ENCODE measurements at places on chromosomes 1 and 21. TPM values are rescaled to one million over a fixed set of nuclear protein-coding genes. Genes with fewer than 3 reads are reported as not detected.
A peak's percentile ranks its signal among the peaks of the same experiment; 100 is the strongest.

DNA sequence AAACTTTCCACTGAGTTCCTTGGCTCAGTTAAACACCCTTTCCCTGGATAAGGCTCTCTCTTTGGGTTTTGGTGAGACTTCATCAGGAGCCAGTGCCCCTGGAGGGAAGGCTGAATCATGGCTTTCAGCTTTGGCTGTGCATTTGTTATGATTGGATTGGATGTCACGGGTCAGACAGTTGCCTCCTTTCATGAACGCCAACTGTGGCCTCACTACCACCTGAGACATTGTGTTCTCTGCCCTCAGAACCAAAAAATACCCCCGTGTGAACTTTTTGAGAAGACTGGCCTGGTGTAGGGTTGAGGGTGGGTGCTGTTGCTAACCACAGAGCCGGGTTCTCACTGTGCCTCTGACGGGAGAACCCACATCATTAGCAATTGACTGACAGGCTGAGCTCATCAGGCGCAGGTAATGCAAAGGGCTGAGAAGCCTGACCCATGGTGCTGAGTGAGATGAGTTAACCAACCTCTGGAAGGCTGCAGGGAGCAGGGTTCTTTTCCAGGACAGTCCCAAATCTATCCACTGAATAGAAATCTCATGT, 65.6 kb downstream of the HHAT start:
- DNase-seq, result no peak

GRCh38 chr1:20102875-20103274, 16.5 kb downstream of the PLA2G2D start:
- DNase-seq, result peak; percentile 24

- no peak for DNase-seq
These were observed 15.6 kb upstream of the RAP1A start for GRCh38 chr1:111603979-111604378.

GRCh38 chr1:109040627-109040988, 1.3 kb downstream of the WDR47 start:
- no peak for DNase-seq

Gene GNAI3
- polyA plus RNA-seq, result 2.7 TPM

DNA sequence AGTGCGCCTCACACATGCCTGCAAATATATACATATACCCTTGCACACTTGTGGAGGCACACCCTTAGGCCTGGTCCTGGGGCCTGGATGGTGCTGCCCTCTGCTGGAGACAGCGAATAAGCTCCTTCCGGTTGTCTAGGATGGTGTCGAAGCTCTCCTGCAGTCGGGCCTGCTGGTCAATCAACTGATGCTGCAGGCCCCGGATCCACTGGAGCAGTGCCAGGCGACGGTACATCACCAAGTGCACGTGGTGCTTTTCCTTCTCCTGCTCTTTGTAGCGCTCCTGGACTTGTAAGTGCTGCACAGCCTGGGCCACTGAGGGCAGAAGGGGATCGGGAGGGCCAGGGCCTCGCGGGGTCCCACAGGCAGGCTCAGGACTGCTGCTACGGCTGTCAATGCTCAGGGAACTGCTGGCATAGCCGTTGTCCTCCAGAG, 3.1 kb downstream of the C1orf216 start:
- DNase-seq, result peak; percentile 64

- no peak for DNase-seq
These were observed 326.7 kb upstream of the RGS18 start for GRCh38 chr1:191831572-191831971.

Gene CSF3R
- 705 TPM for polyA plus RNA-seq

DNA sequence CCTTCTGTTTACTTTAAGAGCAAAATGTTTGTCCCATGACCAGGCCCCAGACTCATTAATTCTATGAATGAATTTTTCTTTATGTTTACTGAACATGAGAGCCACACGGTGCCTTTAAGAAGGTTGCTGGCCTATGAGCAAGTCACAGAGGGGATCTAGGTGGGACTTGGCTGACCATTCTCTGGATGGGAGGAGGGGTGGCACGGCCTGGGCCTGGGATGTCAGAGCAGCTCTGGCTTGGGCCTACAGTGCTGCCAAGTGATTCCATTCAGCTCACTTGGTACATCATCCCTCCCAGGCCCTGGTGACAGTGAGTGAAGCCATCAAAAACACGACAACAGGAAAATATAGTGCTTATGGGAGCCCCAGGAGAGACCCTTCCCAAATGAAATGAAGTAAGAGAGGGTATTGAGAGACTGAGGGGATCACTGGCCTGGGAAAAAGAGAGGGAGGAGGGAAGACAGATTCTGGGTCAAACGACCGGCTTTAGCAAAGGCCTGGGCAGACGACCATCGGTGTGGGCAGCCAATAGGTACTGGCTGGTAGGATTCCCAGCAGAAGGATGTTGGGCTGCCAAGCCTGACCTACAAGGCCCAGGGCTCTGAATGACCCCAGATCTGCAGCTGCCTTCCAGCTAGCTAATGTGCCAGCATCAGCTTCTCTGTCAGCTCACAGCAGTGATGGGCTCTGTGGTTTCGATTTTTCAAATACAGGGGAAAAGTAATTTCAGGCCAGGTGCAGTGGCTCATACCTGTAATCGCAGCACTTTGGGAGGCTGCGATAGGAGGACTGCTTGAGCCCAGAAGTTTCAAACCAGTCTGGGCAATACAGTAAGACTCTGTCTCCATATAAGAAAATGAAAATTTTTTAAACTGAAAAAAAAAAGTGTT, 3.3 kb downstream of the TMEM53 start:
- DNase-seq, result no peak

DNA sequence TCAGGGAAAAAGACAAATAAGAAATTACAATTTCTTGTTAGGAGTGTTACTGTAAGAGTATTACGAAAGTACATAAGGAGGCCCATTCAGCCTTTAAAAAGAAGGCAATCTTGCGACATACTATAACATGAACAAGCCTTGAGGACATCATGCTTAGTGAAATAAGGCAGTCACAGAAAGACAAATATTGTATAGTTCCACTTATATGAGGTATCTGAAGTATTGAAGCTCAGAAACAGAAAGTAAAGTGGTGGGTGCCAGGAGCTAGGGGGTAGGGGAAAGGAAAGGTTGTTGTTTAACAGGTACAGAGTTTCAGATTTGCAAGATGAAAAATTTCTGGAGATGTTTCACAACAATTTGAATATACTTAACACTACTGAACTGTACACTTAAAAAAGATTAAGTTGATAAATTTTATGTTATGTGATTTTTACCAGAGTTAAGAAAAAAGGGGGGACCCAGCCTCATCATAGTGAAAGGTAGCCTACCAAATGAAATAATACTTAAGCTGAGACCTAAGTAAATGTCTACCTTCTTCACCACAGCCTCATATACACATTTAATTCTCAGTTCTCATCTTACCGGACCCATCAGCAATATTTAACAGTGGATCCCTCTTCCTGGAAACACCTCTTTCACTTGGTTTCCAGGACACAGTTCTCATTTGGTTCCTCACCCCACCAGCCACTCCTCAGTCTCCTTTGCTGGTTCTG, 19.5 kb downstream of the USP24 start:
- DNase-seq, result peak; percentile 49

DNA sequence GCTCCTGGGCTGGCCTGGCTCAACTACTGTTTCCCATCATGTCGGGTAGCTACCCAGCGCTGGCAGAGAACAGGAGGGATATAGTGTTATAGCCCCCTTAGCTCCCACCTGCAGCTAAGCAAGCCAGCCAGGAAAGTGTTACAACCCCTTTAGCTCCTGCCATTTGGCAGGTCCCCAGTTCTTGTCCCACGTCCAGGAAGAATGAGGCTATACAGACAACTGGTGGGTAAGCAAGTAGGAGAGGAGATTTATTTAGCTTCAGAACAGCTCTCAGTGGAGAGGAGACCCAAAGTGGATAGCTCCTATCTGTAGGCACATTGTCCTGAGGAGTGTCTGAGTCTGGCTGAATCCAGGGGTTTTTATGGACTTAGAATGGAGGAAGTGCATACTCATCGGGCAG, 741.1 kb upstream of the B3GALT2 start:
- no peak for DNase-seq

GRCh38 chr1:33385251-33385650, 45.6 kb downstream of the PHC2 start:
- no peak for DNase-seq

Gene ORC1
- polyA plus RNA-seq, result 0.59 TPM

DNA sequence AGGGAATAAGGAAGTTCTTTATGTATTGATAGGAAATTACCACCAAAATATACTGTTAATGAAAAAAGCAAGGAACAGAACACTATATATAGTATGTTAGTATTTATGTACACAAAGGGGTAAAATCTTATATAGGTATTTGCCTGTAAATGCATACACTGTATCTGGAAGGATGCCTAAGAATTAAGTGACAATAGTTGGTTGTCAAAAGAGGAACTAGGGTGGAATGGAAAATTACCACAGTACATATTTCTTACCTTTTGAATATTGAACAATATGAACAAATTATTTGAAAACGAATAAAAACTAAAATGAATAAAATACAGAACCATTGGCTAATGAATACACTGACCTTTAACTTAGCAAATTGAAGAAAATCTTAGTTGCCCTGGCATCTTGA, 13.6 kb downstream of the ARPC5 start:
- no peak for DNase-seq

- DNase-seq, result peak; percentile 50
These were observed 116.1 kb downstream of the SPATA17 start for GRCh38 chr1:217747156-217747769.

Gene PLA2G5
- 3.8 TPM for polyA plus RNA-seq

DNA sequence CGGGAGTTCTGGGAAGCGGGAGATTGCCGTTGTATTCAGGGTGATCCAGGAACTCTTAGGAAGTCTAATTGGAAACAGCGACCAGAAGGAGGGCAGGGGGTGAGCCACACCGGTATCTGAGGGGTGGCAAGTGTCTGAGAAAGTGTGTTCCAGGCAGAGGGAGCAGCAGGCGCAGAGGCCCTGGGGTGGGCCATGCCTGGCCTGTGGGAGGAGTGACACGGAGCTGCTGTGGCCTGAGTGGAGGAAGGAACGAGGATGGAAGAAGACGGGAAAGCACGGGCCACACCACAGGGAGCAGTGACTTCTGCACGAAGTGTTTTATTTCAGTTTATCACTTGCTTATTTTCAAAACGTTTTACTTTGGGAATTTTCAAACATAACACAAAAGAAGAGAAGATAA, 11.3 kb downstream of the PER3 start:
- DNase-seq, result no peak

Gene ALPL
- 241 TPM for polyA plus RNA-seq

Measured in lung (tissue), 17 donors.